ENCODE measurements at places on chromosomes 3 and 15.

DNA sequence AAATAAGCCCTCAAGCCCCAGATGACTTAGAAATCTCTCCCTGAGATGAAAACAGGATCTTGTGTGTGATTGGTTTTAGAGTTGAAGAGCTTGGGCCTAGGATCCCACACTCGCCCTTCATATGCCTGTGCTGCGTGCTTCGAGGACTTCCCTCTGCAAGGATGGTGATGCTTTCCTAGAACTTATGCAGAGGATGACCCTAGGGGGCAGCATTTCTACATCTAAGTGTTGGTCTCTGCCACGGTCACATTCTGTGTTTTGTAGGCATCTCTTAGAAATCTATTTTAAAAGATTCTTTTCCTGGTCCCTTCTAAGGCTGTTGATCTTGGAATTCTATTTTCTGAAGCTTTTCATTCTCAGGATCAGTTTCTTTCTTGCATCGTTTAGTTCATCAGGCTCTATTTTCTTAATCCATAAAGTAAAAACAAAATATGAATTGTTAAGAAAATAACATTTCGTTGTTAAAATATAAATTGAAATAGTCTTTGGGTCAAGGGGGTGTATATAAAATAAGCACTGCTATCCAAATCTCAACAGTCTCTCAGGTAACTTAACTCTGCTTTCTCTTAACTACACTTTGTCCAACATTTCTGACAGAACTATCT, 45.7 kb downstream of the WDR76 start:
- peak; percentile 60 for DNase-seq

GRCh38 chr3:9308298-9308990, 54.4 kb upstream of the THUMPD3 start:
- DNase-seq: peak; percentile 66

GRCh38 chr15:87626860-87627259, 629.7 kb downstream of the NTRK3 start:
- DNase-seq: no peak

DNA sequence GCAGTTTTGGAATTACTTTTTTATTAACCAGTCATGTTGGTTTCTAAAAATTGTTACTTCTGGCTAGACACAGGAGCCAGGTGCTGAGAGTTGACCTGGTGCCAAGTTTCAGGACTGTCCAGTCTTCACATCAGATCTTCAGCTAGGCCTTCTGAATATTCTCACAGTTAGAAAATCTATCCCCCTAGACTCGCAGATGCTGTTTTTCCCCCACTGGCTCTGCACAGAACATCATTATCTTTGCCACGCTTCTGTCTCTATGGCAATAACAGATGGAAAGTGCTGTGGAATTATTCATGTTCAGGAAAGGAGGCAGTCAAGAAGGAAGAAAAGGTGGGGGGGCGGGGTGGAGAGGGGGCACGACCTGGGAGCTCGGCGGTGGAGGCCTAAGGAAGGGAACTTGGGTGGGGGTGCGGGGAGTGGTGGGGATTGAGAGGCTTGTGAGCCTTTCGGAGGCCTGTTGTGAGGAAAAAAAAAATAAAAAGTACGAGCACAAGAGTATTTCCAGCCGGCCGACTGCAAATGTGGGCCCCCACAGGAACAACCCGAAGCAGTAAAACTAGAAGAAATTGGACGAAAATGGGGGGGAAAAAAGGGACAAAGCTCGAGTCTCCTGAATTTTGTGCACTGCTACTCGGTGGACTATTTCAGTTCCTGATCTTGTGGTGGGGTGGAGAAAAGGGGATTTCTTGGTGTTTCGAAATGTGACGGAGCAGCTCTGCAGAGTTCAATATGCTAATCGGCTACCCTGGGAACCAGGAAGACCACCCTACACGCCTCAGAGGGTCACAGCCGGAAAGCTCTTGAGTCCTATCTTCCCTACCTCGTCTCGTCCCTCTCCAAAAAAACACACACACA, 1.5 kb upstream of the SKIL start:
- peak; percentile 57 for DNase-seq

- no peak for DNase-seq
Observed at GRCh38 chr15:84893607-84894006, 9.1 kb downstream of the SLC28A1 start.

DNA sequence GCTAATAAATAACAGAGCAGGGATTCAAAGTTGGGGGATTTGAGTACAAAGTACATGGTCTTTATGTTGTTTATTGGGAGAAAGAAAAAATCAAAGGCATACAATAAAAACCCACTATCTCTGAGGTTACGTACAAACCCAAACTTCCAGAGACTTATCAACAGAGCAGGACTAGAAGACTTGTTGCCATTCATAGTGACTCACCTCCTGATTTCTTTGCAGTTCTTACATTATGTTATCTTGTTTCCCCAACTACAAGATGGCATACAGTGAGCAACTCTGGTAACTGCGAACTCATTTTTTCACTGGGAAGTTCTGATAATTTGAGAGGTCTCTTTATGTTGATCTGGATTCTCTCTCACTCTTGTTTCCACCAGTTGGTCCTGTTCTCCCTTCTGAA, 80.6 kb upstream of the ETV5 start:
- DNase-seq: no peak

GRCh38 chr3:196326936-196327335, 8.9 kb upstream of the DYNLT2B start:
- no peak for DNase-seq

- no peak for DNase-seq
Observed at GRCh38 chr15:89340573-89340972, 5.9 kb upstream of the POLG start.

DNA sequence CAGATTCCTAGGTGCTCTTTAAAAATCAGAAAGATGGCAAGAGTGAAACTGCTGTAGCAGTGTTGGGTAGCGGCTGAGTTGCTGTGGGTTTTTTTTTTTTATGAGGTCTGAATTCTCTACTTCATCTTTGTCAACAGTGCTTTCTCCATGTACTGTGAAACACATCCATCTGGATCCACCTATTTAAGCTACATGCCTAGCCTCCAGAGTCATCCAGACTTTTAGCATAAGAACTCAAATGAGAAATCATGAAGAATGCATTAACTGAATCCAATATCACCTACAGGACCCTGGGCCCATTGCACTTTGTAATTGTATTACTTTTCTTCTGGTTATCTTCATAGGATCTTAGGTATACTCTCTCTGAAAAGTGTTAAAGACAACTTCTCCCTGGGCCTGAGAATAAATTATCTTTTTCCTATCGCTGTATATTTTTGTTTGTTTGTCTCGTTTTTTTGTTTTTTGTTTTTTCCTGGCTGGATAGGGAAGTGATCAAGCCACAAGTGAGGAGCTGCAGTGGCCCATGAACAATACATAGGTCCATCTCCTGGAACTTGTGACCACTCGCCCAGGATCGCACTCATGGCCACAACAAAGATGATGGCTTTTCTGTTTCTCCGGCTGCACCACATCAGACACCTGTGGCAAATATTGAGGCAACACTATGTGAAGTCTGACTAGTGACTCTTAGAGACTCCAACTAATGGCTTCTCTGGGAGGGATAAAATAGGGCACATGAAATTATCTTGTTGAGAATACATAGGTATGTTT, 609.9 kb upstream of the AGTR1 start:
- no peak for DNase-seq

DNA sequence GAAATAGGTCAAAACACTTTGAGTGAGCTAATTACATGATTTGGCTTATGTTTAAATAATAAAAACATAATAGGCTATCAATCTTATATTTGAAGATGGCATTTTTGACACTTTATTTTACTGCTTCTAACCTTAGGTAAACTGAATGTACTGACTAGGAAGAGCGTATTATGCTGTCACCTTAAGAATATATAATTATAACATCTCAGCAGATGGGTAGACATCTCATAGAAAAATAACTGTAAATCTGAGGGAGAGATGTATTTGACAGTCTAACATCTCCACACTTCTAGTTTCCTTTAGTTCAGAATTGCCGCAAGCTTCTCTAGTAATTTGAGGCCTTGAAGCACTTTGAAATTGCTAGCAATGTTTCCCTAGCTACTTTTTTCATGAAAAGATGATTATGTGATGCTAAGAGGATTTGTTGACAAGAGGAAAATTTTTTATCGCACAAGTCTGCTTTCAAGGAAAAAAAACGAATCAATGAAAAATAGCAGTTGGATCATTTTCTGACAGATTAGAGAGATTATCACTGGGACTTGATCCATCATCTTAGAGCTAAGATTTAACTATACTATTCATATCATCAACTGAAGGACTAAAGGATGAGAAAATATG, 238.2 kb upstream of the NAALADL2 start:
- DNase-seq: no peak

DNA sequence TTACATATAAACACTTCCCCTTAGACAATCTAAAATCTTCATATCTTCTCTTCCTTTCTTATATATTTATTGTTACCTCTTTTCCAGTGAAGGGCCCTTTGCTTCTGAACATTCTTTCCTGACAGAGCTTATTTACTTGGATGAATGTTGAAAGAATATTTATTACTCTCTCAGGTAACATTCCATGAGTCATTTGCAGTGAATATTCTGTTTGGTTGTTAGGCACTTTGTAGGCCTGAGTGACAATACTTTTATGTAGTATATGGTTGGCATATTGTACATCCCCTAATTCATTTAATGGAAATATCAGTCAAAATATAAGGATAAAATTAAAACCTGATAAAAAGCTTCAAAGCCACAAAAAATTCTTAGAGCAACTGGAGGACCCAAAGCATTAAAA, 260.9 kb upstream of the KCNMB2 start:
- no peak for DNase-seq

DNA sequence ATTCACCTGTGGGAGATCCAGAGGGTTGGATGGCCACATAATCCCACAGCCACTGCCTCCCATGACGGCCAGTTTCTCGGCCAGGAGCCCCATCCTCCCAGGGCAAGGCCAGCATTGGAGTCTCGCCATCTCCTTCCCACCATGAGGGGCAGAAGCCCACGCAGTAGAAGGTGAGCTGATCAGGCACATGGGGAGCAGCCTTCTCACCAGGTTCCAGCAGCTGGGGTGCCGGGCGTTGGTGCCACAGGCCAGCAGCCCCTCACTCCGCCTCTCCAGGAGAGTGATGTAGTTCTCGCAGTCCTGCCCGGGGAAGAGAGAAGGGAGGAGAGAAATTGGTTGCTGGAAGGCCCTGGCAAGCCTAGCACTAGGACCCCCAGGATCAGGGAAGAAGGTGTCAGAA, 16.1 kb downstream of the SEMA7A start:
- no peak for DNase-seq

DNA sequence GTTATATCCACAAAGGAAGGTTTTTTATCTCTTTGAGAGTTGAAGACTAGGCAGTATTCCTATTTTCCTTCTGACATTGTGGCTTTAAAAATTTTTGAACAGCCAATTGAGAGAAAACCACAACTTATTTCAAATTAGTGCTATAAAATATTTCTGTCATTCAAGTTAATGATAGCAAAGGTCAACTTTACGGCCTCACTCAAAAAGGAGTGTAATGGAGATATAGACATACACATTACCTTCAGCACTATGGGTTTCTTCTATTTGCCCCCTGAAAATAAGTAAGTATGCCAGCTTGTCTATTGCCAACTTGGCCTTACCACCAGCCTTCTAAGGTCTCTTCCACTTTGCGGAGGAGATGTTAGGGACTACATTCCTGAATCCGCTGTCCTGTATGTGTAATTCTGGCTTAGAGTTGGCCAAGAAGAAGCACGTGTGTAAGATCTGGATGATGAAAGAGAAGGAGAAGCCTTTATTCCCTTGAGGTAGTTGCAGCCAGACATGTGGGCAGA, 44.1 kb upstream of the KBTBD8 start:
- no peak for DNase-seq

- peak; percentile 18 for DNase-seq
Observed at GRCh38 chr15:76139368-76140073, 79.7 kb downstream of the TMEM266 start.

DNA sequence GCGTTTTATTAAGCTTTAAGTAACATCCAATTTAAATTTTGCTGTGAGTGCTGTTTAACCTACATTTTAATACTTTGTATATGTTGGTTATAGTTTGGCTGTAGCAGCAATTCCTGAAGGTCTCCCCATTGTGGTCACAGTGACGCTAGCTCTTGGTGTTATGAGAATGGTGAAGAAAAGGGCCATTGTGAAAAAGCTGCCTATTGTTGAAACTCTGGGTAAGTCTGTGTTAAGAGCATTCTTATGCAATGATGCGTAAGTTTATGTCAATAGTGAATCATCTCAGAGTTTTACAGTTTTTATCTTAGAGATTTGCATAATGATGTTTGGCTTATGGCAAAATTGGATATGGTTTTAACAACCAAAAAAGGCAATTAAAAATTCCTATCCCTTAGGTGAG, 62.7 kb downstream of the ASTE1 start:
- DNase-seq: peak; percentile 99
